HuH-7 (cell line): ENCODE measurements at places on chromosomes 6 and 20.

DNA sequence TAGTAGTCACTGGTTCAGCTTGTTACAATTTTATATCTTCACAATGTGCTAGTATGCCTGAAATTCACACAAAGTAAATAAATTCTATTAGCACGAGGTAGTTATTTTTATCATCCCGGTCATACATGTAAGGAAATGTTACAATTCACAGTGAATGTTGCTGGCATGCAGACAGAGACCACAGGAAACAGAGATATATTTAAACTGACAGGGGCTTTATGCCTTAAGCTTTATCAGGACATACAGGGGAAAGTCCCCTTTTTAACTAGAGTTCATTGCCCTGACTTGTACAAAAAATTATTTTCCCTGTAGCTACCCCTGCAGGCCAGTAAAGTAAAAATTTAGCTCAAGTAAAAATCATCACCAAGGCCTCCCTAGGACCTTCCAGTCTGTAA lies 712.0 kb upstream of the NRSN1 start:
- peak; percentile 5 for DNase-seq

GRCh38 chr6:106511288-106512047 lies 117.8 kb downstream of the RTN4IP1 start:
- DNase-seq, result peak; percentile 36

- DNase-seq, result no peak
These were observed 70.2 kb upstream of the SLC4A11 start for GRCh38 chr20:3309226-3309625.

- DNase-seq, result no peak
These were observed 16.8 kb downstream of the TNFRSF21 start for GRCh38 chr6:47292944-47293343.

GRCh38 chr20:17885544-17885943 lies 83.0 kb downstream of the SNX5 start:
- no peak for DNase-seq

DNA sequence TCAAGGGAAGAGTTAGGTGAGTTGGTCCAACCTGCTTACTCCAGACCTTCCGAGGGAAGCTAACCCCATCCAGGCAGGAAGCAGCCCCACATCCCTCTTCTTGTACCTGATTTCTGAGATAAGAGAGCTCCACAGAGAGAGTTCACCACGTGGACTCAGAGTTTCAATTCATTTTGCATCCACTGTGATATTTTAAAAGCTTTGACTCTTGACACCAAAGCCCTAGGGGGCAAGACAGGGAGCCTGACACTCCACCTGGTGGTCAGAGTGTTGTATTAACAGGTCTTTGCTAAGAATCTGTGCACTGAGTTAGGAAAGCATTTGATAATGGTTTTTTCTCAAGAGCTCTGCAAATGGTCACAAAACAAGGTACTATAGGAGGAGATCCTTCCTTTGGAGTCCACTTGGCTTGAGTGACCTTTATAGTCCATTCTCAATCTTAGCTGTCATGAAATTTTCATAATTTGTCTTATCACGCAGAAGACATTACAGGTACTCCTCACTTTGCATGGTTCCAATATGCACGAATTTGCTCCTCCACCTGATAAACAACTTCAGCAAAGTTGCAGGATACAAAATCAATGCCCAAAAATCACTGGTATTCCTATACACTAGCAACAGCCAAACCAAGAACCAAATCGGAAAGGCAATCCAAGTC lies 56.2 kb upstream of the RIPOR2 start:
- DNase-seq, result peak; percentile 41
